ENCODE measurements at places on chromosomes 4 and X.

DNA sequence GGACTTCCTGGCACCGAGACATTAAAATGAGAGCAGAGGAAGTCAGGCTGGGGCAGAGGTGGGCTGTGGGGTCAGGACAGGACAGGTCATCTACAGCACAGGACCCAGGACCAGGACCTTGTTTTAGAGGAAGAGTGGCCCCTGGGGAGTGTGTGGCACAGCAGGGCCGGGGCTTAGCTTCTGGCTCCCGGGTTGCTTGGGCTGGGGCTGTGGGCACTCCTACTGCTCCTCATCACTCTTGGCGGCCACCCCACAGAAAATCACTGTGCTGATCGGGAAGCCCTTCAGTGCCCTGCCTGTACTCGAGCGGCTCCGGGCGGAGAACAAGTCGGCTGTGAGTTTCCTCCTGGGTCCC, 8.1 kb upstream of the ATP6AP1 start:
- DNase-seq: no peak

GRCh38 chrX:47247206-47247998, 14.6 kb downstream of the USP11 start:
- no peak for DNase-seq

DNA sequence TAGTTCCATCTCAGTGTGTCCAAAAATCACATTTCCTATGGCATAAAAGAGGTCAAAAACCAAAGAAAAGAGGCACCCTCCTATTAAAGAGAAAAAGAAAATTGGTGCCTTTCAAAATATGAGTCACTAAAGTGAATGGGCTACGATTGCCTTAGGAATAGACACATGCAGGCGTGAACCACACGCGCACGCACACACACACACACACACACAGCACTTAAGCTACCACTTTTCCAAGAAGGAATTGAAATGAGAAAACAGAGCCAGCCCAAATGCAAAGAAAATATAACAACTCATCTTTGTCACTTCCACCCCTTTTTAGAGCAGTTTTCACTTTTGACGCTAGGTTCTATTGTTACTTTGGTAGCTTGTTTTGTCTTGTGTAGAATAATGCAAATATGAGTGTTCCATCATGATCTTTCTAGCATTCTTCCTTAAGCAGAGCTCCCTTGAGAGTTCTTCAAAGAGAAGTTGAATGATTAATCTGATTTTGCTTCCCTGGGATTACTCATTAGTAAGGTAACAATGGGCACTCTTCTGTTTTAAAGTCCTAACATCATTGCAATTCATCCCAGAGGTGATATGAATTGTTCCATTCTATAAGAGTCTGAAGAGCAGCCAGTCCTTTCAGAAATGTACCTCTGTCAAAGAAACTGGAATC, 239.2 kb upstream of the GNPDA2 start:
- no peak for DNase-seq

GRCh38 chr4:38273407-38273806, 313.2 kb downstream of the PTTG2 start:
- no peak for DNase-seq

GRCh38 chr4:67915400-67915966, 31.7 kb upstream of the TMPRSS11D start:
- no peak for DNase-seq

DNA sequence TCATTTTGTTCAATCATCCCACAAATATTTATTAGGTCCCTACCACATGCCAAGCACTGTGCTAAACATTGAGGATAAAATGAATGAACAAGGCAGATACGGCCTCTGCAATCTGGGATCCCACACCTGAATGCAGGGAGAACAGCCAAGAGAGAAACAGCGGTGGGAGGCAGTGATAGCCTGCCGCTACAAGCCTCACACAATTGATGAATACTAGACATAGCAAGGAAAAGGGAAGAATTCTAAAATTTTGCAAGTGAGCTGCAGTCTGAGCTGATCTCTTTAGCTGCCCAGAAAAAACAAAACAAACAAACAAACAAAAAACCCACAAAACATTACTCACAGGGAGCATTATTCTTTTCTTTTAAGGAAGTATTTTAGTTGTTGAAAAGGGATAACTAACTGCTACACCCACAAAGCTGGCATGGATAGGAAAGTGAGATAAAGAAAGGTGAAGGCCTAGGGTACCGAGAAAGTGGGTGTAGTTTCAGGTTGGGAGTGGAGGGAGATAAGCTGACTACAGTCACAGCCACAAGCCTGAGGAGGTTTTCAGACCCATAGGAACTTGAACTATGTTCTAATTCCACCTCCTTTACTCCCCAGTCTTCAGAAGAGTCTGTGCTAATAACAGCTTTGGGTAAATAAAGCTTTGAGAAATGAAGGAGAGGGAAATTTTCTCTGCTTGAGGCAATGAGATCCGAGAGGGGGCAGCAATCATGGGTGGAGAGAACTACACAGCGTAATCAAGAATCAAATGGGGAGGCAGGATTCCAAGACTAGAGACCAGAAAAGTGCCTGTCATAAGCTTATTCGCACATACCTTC, 85.4 kb downstream of the SH3RF1 start:
- no peak for DNase-seq

- no peak for DNase-seq
These were observed 324.1 kb upstream of the GALNT7 start for GRCh38 chr4:172844556-172844955.

DNA sequence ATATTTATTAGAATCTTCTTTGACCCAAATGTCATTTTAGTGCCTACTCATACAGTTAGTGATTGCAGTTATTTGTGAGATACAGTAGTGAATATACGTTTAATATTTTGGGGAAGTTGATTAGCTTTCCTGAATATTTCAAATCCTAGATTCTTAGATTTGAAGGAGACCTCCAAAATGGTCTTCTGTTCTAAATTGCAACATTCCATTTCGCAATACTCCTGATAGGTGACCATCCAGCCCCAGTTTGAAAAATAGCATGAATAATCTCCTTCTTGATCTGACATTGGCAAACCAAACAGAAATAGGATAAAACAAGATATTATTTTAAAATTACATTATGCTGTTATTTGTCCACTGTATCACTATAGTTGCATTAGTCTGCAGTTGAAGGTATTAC, 505.6 kb downstream of the GRID2 start:
- DNase-seq: no peak

DNA sequence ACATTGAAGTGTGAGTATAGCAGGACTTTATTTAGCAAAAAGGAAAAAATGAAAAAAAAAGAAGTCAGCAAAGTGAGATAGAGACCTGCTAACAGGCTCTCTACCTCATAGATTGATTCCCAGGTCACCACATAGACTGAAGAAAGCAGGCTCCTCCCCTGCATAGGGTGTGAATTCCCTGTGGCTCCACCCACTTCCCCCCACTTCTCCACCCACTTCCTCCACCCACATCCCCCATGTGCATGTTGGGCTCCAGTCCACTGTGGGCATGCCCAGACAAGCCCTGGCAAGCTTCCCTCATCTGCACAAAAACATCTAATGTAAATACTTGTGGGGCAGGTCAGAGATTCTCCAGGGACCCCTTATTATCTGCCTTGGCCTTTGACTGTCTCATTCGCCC, 97.8 kb downstream of the TMEM47 start:
- no peak for DNase-seq

- DNase-seq: no peak
These were observed 63.0 kb downstream of the MBNL3 start for GRCh38 chrX:132425744-132426318.

GRCh38 chrX:23788946-23789345, 6.0 kb downstream of the SAT1 start:
- DNase-seq: no peak

GRCh38 chr4:95091272-95091671, 333.5 kb downstream of the BMPR1B start:
- no peak for DNase-seq

DNA sequence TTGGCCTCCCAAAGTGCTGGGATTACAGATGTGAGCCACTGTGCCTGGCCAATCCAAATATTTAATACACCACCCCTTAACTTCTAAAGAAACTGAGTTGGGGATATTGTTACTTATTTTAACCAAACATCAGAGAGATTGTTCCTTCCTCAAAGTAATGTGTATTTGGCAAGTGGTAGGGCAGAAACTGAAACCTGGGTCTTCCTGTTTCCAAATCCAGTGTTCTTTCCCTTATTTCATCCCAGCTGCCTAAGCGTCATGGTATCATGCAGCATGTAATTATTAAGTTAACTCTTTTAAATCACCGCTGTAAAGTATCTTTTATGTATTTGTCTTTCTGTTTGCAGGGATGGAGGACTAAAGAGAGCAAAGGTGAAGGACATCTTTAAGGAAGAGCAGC, 68.4 kb downstream of the GPAT3 start:
- no peak for DNase-seq

DNA sequence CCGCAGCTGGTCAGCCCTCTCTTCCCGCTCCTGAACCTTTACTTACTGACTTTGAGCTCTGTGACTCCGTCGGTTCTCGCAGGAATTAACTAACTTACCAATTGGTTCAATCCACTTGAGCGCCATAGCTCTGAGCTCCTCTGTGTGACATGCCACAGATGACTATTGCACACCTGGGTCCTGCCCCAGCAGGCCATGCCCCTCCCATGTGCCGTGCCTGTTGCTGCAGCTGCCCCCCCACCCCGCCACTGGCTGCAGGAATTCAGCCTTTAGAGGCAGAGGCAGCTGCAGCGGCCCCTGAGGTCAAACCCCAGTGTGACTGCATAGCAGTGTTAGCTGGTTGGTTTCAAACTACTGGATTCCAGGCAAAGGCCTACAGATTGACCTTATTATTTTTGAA, 70.6 kb downstream of the MTMR1 start:
- no peak for DNase-seq

- no peak for DNase-seq
These were observed 67.7 kb upstream of the H2AZ1 start for GRCh38 chr4:100017637-100018310.

DNA sequence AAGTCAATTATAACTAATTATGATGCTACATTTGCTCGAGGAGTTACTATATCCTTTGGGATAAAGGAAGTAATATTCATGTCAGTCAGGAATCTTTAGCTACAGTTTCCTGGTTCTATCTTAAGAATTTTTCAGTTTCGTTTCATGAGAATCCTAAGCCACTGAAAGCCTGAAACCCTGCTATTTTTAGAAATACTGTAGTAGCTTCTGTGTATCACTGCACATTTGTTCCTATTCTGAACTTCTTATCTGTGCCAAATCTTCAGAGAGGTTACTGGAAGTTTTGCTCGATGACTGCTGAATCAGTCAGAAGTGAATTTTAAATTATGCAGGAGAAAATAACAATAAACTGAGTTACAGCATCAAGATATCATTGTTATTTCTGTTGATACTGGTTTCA, 249.2 kb downstream of the TENM3 start:
- DNase-seq: no peak

DNA sequence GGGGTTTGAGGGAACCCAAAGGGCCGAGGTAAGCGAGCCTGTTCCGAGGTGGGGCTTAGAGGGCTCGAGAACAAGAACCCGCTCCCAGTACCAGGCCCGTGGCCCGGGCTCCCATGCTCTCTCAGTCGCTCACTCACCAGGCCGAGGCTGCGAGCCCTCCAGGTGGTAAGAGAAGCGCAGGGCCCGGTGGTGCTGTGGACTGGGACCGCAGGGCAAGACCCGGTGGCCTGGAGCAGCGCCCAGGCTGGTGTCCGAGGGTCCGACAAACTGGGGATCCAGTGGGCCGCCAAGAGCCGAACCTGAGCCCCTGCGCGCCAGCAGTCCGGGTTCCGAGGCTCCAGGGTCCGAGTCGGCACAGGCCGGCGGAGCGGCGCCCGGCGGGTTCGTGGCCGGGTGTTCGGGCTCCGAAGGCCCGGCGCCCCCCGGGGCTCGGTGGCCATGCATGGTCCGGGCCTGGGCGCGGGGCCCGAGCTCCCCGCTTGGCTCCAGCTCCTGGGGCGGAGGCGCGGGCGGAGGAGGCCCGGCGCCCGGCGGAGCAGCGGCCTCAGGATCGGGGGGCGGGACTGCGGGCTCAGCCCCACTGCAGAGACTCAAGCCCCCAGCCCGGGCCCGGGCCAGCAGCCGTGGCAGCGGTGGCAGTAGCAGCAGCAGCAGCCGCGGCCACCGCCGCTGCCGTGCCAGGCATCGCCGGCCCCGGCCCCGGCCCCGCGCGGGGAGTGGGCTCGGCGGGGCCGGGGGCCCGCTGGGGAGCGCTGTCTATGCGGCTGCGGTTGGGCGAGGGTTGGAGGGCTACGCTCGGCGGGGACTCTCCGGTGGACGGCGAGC, 833 bp downstream of the FGD1 start:
- no peak for DNase-seq

- DNase-seq: no peak
These were observed 2.9 kb downstream of the ADRA2C start for GRCh38 chr4:3768842-3769641.

GRCh38 chr4:141643557-141643956, 7.2 kb downstream of the IL15 start:
- no peak for DNase-seq

- DNase-seq: no peak
These were observed 42.2 kb downstream of the UGT2A3 start for GRCh38 chr4:68909385-68909784.

DNA sequence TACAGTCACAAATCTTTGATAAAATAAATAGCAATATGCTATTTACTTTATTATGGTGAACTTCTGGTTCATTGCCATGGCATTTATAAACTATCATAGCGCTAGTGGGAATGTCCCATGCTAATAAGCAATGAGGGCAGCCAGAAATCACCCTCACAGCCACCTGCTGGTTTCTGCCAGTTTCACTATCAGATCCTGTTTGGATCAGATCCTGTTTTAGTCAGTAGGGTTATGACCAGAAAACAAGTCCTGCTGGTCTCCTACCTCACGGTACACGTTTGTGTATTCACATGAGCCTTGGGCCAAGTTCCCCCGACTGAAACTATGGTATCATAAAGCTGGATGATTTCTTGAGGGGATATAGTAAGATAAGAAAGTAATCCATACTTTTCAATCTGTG, 17.7 kb downstream of the FOXR2 start:
- DNase-seq: no peak

- DNase-seq: no peak
These were observed 231.3 kb upstream of the STK26 start for GRCh38 chrX:131791608-131792355.

DNA sequence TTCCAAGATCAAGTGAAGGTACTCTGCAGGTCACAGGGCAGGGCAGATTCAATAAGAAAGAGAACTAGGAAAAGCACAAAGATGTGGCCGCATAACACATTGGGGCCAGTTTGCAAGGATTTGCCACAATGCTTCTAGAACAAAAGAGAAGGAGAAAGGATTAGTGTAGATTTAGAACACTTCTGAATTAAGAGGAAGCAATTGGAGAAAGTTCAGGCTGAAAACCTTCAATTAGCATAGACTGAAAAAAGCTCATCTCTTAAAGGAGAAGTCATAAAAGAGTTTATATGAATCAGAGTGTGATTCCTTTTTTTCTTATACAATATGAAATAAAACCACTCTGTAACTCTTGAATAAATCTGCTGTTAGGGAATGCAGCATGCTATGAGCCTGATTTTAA, 215.6 kb upstream of the FAT1 start:
- DNase-seq: no peak

DNA sequence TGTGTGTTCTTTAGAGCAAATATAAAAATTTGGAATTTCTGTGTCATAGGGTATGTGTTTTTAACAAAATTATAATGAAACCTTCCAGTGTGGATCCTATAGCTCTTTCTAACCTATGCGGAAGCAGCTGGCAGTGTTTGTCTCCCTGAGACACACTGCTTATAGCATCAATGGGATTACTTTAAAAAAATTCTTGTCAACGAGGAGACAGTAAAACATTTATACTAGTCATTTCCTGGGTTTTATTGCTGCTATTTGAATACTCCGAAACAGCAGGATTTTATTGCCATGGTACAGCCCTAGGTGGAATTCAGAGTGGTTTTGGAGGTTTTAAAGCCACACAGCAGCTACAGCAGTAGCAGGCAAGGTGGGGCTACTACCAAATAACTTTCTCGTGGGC, 145.1 kb upstream of the IL1RAPL2 start:
- DNase-seq: no peak

- no peak for DNase-seq
These were observed 1003.6 kb downstream of the FAT4 start for GRCh38 chr4:126318376-126318775.

All from right renal pelvis (tissue), 4 donors.